NCI-H1436 treated with DMSO at 0.1 percent for 48 hours (cell line): ENCODE measurements at places on chromosomes 12 and 14.

GRCh38 chr12:108634341-108634751 is 652 bp upstream of the SELPLG start:
- DNase-seq, result no peak

- no peak for DNase-seq
These were observed 209.8 kb upstream of the NUDT4 start for GRCh38 chr12:93167841-93168492.

- no peak for DNase-seq
These were observed 275.8 kb downstream of the SLC6A15 start for GRCh38 chr12:84636801-84637290.

DNA sequence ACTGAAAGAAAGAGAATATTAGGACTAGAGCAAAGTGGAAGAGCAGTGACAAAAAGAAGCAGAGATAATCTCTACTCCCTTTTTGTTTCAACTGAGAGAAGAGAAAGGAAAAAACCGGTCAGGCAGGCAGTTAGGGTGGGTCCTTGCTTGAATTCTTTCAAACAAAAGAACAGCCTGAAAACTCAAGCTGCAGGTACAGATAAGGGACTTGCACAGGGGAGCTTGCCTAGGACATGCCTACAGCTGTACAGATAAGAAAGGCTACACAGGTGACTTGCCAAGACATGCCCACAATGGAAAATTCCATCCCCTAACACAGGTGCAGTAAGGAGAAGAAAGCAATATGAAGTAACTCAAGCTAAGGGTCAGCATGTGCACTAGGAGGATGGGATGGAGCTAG is 532.2 kb upstream of the MIS18BP1 start:
- DNase-seq, result no peak

GRCh38 chr12:104342635-104343249 is 39.2 kb downstream of the EID3 start:
- DNase-seq, result no peak
